ENCODE measurements at places on chromosomes 6 and 20.

GRCh38 chr6:110467566-110468140 lies 8.8 kb downstream of the SLC22A16 start:
- no peak for DNase-seq

DNA sequence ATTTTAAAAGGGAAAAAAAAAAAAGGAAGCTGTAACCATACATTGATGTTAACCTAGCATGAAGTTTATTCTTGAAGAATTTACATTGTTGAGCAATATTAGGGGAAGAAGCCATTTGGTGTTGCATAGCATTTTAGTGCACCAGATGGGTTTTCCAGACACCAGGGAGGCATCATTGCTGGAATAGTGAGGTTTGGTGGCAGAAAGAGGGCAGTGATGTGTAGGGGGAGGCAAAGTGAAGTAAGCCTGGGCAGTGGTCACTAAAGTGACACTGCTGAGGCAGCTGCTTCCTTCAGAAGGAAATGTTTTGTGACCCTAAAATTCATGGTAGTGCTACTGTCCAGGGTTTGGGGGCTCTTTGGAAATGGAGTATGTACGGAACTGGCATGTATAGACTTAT lies 2.6 kb downstream of the TOMM6 start:
- DNase-seq, result no peak

DNA sequence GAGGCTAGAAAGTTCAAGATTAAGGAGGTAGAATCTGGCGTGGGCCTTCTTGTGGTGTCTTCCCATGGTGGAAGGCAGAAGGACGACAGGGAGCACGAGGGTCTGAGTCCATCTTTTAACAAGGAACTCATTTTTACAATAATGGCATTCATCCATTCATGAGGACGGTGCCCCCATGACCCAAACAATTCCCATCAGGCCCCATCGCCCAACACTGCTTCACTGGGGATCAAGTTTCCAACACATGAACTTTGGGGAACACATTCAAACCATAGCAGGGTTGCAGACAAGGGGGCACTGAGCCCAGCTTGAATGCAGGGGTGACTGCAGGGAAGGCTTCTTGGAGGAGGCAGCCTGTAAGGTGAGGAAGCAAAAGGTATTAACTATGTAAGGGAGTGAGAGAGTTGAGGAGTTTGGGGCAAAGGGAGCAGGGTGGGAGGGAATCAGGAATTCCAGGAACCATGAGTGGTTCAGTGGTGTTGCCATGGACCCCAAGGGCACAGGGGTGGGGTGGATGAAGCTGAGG lies 5.5 kb downstream of the RAB44 start:
- DNase-seq, result no peak

- no peak for DNase-seq
Measured at GRCh38 chr20:701401-702129, 26.0 kb upstream of the SCRT2 start.
